ENCODE measurements at places on chromosomes 3 and 15.
A peak's percentile ranks its signal among the peaks of the same experiment; 100 is the strongest.

DNA sequence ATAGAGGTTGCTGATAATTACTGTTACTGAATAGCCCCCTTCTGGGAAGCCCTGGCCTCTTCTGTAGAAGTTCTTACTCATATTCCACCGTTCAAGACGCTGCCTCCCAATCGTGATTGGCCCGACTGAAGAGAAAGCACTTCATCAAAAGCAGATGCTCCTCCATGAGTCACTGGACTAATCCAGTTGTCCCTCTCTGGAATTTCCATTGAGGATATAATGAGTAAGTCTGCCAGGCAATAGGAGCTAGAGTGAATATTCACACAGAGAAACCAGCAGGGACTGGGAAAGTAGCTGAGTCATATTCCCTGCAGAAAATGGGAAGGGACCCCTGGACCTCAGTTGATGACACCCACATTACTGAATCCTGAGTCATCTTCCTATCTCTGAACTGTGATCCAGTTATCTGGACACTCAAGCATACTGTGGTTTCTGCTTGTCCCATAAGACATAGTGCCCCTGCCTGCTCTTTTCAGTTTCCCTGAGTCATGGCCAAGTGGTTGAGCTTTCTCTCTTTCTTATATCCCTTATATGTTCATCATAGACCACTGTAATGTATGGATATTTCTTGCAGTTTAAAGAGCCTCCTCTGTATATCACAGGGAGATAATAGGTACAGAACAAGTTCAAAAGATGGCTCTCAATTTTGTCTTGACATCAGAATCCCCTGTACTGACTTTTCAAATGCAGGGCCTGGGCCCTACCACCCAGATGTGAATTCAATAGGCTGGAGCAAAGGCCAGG lies 151.2 kb upstream of the CDIN1 start:
- DNase-seq, result peak; percentile 100

DNA sequence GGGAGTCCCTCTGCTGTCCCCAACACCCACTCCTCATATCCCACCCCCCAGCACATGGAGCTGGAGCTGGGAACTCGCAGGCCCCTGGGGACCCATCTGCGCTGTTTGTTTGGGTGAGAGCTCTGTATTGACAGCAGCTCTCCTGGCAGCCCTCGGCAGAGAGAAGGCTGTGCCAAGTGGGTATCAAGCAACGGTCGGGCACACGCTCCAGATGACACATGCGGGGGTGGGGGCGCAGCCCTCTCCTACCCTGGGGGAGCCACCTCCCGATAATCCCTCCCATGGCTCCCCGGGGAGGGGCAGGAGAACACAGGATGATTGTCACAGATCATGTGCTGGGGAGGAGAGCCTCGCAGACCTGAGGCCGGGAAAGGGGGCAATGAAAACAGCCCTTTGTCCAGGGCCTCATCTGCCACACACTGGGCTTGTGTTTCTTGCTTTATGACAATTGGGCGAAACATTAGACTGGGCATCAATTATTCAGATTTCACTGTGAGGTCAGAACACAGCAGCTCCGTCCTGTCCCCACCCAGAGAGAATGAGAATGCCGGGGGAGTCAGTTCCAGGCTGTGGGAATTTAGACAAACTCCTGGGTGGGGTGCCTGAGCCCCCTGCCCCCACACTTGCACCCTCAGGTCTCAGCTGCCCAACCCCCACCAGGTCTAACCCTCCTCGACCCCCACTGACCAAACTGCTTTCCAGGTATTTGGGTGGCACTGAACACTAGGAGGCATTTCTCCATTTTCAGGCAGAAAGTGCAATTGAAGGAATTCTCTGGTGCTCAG lies 46.4 kb upstream of the KLF13 start:
- no peak for DNase-seq

DNA sequence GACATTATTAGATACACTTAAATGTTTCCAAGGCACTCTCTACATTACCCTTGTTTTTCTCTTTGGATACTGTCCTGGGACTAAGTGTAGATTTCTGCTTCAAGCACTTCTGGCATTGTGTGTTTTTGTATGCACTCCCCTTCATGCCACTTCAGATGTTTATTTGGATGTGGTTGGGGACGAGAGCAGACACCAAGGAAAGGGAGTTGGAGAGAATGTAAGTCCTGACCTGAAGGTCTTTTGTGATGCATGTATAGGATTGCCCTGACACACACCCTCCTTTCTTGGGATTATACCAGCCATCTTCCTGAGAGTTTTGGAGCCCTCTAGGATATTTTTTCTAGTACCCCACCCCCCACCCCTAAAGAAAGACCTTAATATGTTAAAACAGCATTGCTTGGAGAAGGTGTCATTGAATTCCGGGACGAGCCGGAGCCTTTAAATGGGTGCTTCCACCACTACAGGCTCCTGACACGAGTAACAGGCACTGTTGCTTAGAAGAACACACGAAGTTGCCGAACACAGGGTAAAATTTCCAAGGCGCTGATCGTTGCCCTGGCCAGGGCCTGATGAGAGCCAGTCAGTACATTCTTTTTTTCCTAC lies 22.7 kb downstream of the PSMD6 start:
- DNase-seq, result no peak

DNA sequence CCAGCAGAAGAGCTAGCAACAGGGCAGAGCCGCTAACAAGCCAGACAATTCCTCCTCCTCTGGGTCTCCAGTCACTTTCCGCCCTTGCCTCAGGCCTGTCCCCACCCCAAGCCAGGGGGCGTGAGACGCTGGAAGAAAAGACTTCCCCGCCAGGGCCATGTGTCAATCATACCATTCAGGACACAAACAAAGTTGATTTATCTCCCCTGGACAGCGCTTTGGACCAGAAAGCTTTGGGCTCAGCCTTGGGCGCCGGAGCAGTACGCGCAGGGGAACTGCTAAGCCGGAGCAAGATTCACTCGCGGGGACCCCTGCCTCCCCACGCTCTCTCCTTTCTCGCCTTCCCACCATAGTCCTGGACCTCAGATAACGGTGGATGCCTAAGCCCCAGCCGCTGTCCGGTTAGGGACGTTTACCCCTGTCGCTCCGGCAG lies 479 bp downstream of the LRRC2 start:
- DNase-seq, result no peak

GRCh38 chr3:124269619-124270018 lies 277.7 kb upstream of the ROPN1 start:
- DNase-seq, result no peak

DNA sequence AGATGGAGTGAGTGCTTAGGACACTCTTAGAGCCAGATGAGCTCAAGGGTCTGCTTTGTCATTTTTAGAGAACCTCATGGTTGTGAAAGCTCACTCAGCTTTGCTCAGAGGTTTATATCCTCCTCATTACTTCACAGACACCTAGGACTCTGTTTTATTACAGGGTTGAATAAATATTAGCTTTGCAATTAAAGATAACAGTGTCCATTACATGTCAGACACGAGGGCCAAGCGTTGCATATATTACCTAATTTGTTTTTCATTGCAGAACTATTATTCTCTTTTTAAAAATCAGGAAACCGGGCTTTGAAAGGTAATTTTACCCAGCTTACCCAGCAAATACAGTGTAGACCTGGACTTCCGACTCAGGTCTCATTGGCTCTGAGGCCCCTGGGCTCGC lies 16.1 kb downstream of the MAP6D1 start:
- DNase-seq, result no peak

GRCh38 chr3:57434041-57434440 lies 110.1 kb downstream of the DNAH12 start:
- peak; percentile 27 for DNase-seq

DNA sequence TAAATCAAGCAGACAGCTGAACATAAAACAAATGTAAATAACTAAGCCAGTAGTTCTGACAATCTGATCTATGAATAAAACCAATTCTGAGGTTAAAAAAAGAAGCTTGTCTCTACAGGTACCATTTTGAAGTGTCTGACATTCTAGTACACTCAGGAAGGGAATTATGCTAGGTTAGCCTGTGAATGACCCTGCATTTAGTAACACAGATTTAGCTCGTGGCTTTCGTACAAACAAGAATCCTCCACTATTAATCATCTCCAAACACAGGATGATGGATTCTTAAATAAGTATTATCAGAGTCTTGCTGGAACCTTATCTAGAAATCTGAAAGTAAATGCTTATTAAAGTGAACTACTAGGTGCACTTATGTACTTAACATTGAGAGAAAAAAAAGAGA lies 1120.1 kb downstream of the ROBO1 start:
- no peak for DNase-seq

DNA sequence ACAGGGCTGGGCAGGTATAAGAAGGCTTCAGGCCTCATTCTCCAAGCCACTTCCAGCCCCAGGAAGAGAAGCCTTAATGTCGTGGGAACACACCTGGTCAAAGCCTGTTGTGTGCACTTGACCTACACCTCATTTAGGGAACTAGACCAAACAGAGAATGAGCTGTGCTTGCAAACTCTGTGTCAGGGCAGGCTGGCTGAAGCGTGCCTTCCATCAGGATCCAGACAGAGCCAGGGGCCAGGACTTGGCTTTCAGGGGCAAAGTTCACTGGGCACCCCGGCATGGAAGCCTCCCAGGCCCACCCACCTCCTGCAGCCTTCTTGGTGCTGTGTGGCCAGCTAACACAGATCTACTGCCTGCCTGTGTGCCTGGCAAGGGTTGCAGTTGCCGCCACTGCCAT lies 11.5 kb downstream of the RBPMS2 start:
- no peak for DNase-seq

GRCh38 chr3:71776538-71776937 lies 8.4 kb downstream of the PROK2 start:
- no peak for DNase-seq

DNA sequence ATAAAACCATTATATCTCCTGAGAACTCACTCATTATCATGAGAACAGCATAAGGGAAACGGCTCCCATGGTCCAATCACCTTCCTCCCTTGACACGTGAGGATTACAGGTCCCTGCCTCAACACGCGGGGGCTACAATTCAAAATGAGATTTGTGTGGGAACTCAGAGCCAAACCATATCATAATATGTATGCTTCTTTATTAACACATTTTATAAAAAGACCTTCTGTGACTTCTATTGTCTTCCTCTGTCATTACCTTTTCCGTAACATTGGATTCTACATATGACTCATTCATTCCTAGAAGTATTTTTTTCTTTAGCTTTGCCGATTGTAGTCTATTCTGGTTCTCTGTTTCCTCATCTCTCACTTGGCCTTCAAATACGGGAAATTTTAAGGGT lies 267.2 kb upstream of the ROBO1 start:
- DNase-seq, result no peak

DNA sequence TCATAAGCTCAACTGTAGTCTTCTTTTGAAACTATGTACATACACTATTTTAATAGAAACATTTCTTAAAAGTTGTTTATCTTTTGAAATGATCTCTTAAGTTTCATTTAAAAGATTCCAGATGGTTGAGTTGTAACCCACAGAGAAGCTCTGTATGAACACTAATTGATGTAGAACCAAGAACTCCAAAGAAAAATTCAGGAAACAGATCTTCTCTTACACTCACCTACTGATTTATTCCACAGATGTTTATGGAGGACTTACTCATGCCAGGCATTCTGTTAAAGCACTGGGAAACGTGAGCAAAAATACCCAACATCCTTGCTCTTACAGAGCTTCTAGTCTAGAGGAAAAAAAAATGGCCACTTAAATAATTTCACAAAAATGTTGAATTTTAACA lies 551.1 kb downstream of the NAALADL2 start:
- no peak for DNase-seq

DNA sequence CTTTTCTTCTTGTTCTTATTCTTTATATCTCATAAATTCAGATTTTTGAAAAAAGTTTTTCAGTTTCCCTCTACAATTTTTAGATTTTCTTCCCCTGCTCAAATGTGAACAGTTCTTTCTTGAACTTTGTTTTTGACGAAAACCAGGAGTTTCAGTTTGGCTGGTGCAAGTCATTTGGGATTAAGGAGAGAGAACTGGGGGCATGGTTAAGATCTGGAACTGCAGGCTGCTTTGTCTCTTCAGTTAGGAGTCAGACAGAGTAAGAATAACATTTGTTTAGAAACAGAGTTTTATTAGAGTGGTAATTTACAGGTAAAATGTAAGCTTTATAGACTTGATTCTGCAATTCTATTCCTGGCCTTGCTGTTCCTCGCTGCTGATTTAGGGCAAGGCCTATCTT lies 310.5 kb upstream of the C2CD4B start:
- DNase-seq, result no peak

DNA sequence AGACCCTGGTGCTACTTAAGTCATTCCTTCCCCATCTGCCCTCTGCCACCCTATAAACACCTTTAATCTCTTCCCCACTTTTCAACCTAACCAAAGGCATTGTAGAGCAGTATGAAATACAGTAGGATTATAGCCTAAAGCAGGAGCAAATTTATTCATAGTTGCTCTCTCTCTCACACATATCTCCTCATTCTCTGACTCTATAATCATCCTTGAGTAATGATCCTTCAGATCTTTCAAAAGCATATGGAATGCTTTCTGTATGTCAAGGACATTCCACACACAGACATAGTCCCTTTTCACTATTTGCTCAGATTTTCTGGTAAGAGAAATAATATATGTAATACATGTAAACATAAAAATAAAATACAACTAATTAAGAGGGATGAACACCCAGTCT lies 54.1 kb downstream of the TRPC1 start:
- no peak for DNase-seq

- DNase-seq, result no peak
These were observed 91.0 kb downstream of the SMAD3 start for GRCh38 chr15:67156426-67156825.

GRCh38 chr3:76826861-76827260 lies 213.0 kb upstream of the ROBO2 start:
- no peak for DNase-seq

DNA sequence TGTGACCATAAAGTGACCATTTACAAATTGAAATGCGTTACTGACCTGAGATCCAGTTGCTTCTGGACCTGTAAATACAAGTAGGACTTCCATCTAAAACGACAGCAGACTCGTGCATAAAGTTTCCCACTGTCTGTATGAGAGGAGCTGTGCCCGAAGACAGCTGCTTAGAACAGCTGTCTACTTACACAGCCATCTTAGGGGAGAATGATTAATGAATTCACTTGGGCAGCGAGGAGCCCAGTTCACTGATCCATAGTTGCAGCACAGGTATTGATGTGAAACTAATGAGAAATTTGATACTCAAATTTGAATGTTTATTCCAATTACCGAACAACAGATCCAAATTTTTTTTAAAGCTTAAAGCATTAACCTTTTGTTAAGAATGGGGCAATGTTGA lies 748.1 kb downstream of the NR2F2 start:
- DNase-seq, result no peak

DNA sequence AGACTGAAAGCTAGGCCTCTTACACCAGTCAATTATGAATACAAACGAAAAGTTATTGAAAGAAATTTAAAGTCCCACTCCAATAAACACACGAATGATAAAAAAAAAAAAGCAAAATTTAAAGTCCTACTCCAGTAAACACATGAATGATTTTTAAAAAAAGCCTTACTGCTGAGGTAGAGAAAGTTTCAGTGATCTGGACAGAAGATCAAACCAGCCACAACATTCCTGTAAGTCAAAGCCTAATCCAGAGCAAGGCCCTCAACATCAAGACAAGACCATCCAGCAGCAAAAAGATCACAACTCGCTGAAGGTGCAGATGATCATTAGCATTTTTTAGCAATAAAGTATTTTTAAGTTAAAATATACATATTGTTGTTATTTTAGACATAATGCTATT lies 95.6 kb upstream of the LIPC start:
- DNase-seq, result no peak

GRCh38 chr3:172520301-172520831 lies 2.9 kb downstream of the TNFSF10 start:
- DNase-seq, result peak; percentile 89

- DNase-seq, result no peak
These were observed 152.4 kb downstream of the PGPEP1L start for GRCh38 chr15:98855067-98855814.

Measured in LHCN-M2 (cell line).